ENCODE measurements at places on chromosomes 7 and 10.

- no peak for DNase-seq
Observed at GRCh38 chr10:31074722-31075086, 43.0 kb upstream of the ZNF438 start.

DNA sequence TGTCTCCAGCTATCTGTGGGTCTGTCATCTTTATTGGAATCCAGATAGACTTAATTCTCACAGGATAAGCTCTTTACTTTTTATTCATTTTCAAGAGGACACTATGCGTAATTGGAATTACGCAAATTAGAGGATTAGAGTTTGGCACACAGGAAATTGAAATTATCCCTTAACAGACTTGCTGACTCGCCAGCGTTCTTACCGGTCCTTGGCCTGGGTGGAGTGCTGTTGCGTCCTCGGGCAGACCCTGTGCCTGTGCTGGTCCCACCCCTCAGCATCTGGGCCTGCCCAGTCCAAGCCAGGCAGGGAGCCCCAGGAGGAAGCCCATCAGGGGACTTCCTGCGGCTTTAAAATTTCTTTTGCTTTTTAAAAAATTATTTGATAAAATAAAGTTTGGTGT is 101.8 kb downstream of the MKI67 start:
- no peak for DNase-seq

DNA sequence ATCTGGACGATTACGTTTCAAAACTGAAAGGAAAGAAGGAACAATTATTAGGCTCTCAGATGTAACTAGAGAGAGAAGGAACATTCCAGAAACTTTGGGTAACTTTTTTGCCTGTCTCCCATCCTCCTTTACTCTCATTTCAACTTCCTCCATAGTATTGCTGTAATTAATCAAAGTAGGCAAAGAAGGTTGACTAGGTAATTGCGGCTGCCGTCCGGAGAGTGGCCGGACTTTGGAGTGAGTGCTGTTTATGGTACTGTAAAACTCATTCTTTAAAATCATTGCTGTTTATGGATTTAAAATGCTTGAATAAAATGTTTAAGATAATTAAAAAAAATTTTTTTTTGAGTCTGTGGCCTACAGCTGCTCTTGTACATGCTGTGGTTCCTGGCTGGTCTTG is 56.4 kb downstream of the RBM33 start:
- no peak for DNase-seq

DNA sequence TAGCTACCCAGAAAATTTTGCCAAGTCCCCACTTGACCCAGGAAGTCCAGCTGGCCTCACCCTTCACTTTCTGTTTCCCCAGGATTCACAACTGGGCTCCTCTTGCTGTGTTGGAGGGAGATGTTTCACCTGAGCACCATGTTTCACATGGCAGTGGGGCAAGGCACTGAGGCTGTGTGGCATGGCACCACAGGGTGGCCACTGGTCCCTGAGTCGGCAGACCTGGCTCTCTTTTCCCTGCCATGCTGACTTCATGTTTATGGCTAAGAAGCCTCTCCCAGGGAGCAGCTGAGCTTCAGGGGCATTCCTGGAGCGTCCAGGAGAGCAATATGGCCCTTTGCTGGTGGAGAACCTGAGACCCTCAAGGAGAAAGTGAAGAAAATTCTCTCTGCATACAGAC is 266.9 kb downstream of the RPS24 start:
- DNase-seq: no peak

DNA sequence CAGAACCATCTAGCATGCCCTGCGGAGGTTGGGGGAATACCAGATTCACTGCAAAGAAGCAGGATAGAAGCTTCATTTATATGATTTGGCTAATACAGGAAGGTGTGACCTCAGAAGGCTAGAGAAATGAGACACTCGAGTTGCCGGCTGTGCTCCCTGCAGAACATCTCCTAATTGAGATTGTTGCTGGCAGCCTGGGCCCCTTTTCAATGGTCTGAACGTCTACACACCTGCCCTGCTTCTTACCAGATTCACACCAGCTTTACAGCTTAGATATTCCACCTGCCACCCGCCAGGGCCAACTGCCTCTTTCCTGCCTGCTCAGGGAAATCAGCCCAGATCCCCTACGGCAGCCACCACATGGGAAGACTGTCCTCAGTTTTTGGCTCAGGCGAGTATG is 475.3 kb upstream of the AUTS2 start:
- DNase-seq: no peak

All from KBM-7 (cell line).